ENCODE measurements at places on chromosomes 12 and 14.

DNA sequence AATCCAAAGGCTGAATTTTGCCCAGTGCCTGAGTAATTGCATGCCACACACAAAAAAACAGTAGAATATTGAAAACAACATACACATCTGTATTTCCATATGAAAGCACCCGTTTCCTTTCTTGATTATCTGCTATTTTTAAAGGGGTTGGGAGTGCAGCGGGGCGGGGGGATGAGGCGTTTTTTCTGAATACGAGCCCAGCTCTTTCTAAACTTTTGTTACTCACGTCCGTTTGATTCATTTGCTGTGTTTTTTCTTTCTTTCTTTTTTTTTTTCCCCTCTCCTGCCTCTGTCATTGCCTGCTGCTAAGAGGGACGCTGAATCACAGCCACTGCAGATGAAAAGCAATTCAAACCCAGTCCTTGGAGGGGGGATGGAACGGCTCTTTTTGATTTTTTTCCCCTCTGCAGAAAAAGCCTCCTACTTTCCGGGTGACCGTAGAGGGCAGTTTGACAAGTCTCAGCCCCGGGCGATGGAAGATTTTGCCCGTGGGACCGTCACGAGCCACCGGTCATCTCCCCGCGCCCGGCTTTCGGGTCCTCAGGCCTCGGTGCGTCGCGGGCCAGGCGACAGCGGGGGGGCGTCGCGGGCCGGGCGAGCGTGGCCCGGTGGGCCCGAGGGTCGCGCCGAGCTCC, 572 bp upstream of the RASSF8 start:
- no peak for DNase-seq

- DNase-seq, result no peak
Measured at GRCh38 chr14:74941676-74942097, 13.7 kb downstream of the PGF start.

DNA sequence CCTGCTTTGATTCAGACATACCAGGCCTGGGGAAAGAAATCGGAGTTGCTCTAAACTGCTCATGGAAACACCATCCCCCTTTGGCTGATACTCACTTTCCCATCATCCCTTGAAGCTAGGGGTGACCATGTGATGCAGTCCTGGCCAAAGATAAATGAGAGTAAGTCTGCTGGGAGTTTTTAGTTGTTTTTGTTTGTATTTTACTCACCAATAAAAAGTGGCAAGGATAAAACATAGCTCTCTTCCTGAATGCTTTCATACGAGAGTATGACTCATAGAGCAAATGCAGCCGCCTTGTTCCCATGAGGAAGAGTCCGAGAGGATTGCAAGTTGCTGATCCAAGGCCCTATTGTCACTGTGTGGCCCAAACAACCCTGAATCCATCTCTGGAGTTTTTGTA, 126.4 kb upstream of the TMEM132C start:
- no peak for DNase-seq

DNA sequence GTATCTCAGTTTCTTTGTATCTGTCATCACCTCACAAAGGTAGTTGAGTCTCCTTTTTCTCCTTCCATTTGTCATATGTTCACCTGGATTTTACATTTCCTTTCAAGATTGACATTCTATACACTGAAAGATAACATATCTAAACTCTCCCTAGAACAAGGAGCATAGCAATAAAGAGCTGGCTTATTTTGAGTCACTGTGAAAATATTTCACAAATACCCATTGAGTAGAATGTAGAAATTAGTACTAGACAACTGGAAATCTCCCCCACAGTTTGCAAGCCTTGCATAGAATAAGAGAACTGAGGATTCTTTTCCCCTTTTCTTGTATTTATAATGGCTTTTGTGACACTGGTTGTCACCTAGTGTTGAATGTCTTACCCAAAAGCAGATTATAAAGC, 111.2 kb downstream of the KICS2 start:
- no peak for DNase-seq

DNA sequence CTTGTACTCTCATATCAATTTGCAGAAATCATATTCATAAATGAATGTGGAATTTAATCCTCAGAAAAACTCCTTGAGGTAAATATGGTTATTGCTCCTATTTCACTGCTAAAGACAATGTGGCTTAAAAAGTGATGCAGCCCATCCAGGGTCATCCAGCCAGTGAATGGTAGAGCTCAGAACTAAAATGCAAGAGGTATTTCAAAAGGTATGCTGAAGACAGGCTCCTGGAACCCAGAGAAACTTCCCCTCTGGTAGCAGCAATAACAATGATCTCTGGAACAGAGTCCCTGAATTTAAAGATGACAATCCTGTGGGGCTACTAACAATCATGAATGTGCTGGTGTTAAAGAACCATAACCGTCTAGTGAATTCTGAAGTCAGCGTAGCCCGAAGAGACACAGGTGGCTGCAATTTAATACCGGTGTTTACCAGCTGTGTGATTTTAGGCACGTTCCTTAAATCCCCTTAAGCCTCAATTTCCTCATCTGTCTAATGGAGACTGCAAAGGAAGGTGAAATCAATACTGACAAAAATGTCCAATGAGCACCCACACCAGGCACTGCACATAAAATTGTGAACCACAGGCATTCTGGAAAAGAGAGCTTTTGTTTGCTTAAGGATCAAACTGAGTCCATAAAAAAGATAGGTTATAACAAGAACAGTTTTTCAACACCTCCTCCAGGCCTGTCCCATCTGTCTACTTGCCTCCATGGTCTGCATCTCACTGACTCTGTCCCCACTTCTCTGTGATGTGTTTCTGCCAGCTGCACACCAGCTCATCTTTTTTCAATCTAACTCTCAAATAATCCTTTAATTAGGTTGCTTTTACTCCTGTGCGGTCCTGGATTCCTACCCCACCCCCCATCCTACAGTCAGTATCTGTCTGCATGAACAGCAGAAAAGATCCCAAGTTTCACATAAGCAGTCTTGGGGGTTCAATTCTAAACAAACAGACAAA, 10.5 kb downstream of the TM7SF3 start:
- no peak for DNase-seq

Data from stimulated activated CD4-positive, alpha-beta T cell treated with anti-CD3 and anti-CD28 coated beads, Interleukin-1b, Interleukin-23, amount 100 ng/mL, for 1 hour (primary cell).